H4 (cell line): ENCODE measurements at places on chromosomes 2 and 18. TPM values are rescaled to one million over a fixed set of nuclear protein-coding genes. Genes with fewer than 3 reads are reported as not detected.

ALLC gene
- not detected in 2 replicates for total RNA-seq

ALPG gene
- total RNA-seq: not detected in 2 replicates

SATB2 gene
- total RNA-seq: 10.3 TPM in 2 replicates

MC2R gene
- not detected in 2 replicates for total RNA-seq

GRP gene
- total RNA-seq: not detected in 2 replicates

BOLL gene
- not detected in 2 replicates for total RNA-seq

CCDC148 gene
- 0.52 and 1.5 TPM in 2 replicates for total RNA-seq

M1AP gene
- total RNA-seq: not detected in 2 replicates

STARD6 gene
- total RNA-seq: not detected in 2 replicates

SIX2 gene
- total RNA-seq: 0.06 and 0.52 TPM in 2 replicates

SULT1C4 gene
- total RNA-seq: 0.23 TPM in 1 of 2 replicates, not detected in the other

CFAP221 gene
- total RNA-seq: 1.0 TPM in 1 of 2 replicates, not detected in the other

DNA sequence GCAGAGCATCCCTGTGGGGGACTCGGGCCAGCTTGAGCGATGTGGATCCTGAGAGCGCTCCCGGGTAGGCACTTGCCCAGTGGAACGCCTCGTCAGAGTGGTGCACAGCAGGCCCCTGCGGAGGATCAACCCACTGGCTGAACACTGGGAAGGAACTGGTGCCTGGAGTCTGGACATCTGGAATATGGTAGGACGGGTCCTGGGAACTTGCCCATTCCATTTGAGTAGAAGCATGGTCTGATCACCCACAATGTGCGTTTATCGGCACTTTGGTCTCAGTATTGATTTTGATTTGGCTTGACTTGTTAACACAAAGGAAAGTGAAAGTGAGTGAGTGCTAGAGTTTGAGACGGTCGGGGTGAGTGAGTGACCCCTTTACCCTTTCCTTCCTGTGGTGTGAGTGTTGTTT lies 1336.2 kb upstream of the CHAC2 start:
- DNase-seq: no peak

GRCh38 chr2:195461010-195461409 lies 196.0 kb upstream of the SLC39A10 start:
- no peak for DNase-seq

- DNase-seq: no peak
These were observed 56.1 kb downstream of the RPL37A start for GRCh38 chr2:216554755-216555154.

DNA sequence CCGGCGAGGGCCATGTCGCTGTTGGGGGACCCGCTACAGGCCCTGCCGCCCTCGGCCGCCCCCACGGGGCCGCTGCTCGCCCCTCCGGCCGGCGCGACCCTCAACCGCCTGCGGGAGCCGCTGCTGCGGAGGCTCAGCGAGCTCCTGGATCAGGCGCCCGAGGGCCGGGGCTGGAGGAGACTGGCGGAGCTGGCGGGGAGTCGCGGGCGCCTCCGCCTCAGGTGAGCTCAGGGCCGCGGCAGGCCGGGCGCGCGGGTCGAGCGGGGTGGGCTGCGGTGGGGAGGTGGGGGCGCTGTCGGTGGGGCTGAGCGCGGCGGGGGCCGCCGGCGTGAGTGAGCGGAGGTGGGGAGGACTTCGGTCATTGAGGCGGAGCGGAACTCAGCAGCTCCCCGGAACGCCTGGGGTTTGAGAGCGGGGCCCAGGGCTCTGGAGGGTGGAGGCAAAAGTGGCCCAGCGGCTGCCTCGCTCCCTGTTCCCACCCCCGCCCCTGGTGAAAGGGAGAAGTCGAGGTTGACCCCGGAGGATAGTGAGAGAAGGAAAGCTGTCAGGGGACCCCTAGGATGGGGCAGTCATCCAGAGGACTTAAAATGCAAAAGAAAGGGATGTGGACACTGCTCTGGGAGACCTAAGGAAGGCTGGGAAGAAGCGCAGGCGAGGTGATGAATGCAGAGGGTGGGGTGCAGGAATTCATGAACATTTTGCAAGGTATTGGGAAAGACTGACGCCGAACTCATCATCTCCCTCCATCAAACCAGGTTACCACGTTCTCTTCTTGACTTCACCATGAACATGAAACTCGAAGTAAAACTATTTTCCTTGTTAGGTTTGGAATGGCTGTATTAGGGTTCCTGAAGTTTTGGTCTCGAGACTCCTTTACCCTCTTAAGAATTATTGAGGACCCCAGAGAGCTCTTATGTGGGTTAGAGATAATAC lies 633 bp downstream of the MALT1 start:
- DNase-seq: no peak

GRCh38 chr2:219436491-219436890 lies 1.8 kb downstream of the SPEG start:
- DNase-seq: no peak

DNA sequence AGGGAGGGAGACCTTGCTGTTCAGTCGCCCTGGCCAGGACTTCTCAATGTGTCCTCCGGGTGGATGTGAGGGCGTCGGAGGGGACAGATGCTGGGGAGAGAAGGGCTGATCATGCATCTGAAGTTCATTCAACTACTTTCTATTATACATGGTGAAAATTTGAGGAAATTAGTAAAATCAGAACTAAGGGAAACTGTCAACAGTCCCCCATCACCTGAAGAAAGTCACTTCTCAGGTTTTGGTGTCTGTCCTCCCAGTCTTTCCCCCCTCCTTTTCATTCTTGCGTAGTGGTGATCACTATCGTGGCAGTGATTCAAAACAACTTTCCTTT lies 17.4 kb upstream of the ACKR3 start:
- no peak for DNase-seq

DNA sequence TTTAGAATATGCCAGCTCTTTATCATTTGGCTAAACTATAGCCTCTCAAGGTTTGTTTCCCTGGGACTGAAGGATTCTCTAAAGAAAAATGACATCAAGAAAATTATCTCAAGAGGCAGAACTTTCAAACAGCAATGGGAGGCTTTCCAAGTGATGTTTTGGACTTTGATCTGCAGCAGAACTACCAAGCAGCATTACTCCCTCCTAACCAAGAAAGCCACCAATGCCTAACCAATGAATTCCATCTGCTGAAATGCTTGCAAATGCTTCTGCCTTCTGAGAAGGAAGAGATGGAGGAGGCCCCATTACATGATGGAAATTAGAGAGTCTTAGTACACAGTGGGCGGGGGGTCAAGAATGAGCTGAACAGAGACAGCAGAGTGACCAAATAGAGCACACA lies 95.1 kb upstream of the SLC35G4 start:
- DNase-seq: no peak

DNA sequence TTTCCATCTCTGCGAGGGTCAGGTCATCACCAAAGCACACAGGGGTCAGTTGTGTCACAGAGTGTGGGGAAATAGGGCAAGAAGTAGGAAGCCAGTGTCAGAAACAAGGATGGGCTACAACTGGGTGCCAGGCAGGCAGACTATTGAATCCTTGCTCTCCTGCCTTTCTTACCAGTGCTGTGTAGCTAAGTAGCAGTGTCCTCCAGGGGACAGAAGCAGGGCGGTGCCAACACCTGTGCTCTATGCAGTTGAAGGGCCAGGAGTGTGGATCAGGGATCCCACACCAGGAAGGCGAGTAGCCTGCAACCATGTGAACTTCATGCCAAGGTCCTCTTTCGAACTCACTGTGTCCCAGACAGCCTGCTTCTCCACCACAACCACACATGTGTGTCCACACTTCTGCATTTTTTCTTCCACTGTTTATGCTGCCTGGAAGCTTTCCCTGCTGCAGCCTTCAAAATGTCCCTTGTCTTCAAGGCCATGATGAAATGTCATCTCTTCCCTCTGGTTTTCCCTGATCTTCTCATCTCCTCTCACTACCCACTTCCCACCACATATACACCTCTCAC lies 25.4 kb upstream of the REG3G start:
- DNase-seq: no peak

- no peak for DNase-seq
These were observed 8.5 kb downstream of the ZNF2 start for GRCh38 chr2:95174031-95174542.

DNA sequence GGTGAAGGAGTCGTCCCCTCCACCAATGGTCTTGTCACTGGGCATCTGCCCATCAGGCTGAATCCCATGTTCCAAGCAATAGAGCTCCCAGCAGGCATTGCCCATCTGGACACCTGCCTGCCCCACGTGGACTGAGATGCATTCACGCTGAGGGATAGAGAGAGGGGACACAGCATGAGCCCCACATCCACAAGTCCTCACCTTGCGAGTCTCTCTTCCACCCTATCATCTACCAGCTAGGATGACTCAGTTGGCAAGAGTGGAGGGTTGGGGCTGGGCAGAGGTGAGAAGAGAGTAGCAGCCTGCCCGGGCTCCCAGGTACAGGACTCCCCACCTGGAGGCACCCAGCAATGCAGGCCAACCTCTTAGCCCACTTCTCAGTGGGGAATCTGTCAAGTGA lies 959 bp upstream of the TUBA4B start:
- DNase-seq: no peak

DNA sequence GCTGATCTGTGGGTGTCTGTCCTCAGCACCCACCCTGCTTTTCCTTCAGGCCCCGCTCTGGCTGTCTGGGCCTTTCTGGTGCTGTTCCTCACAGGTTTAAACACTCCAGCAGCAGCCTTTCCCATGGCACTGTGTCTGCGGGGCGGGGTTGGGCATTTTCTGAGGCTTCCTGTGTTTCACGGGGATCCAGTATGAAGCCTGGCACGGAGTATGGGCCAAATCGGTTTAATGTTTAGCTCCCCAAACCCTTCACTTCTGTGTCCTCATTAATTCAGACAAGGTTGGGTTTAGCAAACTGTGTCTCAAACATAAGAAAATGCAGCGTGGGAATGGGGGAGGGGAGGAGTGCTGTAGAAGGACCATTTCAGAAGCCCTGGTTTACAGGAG lies 44.9 kb downstream of the HPCAL1 start:
- no peak for DNase-seq

- peak; percentile 82 for DNase-seq
These were observed 38.8 kb upstream of the BMP10 start for GRCh38 chr2:68909793-68910674.

DNA sequence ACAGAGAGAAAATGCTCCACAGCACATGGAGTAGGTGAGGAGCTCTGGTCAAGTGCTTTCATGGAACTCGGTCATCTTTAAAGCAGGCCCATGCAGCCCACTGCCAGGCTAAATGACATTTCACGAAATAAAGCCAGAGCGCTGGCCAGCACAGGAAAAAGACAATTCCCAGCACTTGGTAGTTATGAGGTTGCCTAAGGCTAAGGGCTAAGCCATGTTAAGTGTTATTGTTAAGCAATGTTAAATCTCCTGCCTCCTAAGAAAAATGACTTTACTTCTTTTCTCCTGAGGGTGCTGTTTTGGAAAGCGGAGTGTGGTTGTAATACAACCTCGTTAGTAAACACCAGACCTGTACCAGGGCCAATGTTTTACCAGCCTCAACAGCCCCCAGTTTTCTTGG lies 125.9 kb upstream of the NRP2 start:
- DNase-seq: peak; percentile 16

GRCh38 chr2:150601280-150602038 lies 114.0 kb upstream of the RND3 start:
- no peak for DNase-seq

- DNase-seq: no peak
These were observed 215.3 kb downstream of the SH3RF3 start for GRCh38 chr2:109344270-109344805.

DNA sequence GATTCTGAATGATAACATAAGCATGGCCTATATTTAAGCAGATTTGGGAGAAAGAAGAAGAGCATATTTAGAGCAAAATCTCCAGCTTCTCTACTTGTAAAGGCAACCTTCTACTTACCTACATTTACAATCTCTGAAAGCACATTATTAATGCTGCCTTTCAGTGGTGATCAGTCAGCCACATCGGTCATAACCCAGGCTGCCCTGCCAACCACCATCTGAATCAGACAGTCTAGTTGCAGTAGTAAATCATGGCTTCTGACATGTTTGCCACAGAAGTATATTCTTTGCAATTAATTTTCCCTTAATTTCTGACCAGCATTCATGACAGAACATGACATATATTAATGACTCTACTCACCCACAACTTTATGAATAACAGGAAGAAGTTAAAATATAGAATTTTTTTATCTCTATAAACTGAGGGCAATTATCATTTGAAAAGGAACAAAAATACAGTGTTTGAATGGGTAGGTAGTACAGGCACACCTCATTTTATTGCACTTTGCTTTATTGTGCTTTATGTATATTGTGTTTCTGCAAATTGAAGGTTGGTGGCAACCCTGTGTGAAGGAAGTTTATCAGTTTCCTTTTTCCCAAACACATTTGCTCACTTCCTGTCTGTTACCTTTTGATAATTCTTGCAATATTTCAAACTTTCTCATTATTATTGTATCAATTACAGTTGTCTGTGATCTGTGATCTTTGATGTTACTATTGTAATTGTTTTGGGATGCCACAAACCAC lies 531.6 kb upstream of the CHAC2 start:
- no peak for DNase-seq

DNA sequence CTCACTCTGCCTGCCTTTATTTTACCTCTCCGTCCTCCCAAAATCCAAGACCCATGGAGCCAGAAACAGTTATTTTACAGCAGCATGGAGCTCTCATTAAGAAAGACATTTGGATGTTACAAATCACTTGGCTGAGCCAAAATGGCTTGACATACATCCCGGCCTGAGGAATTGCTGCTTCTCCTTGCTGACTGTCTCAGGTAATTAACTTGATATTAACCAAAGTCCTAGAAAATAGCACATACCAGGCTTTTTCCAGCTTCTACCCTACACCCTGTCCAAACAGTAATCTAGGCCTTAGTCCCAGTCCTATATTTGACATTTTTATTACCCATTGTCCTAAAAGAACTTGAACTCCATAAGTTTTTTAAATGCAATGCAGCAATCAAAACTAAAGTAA lies 205.0 kb downstream of the TMX3 start:
- DNase-seq: no peak

DNA sequence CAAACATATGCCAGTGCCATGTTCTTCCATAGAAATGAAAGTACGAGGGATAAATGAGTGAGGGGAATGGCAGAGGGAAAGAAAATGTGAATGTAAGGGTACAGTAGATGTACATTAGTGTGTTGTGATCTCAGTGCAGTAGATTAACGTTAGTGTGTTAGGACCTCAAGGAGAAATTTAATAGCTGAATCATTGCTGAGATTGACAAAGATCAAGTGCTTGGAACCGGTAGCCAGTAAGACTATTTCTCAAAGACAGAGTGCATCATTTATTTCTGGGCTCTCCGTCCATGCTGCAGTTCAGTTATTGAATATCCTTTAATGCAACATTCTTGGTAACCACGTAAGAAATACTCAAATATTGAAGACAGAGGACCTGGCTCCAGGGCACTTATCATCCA lies 246.0 kb downstream of the PTPRM start:
- no peak for DNase-seq
